ENCODE measurements at places on chromosomes 7 and 10. TPM values are rescaled to one million over a fixed set of nuclear protein-coding genes. Genes with fewer than 3 reads are reported as not detected.

- no peak for DNase-seq
Measured at GRCh38 chr7:2476776-2477446, 713 bp upstream of the GRIFIN start.

DNA sequence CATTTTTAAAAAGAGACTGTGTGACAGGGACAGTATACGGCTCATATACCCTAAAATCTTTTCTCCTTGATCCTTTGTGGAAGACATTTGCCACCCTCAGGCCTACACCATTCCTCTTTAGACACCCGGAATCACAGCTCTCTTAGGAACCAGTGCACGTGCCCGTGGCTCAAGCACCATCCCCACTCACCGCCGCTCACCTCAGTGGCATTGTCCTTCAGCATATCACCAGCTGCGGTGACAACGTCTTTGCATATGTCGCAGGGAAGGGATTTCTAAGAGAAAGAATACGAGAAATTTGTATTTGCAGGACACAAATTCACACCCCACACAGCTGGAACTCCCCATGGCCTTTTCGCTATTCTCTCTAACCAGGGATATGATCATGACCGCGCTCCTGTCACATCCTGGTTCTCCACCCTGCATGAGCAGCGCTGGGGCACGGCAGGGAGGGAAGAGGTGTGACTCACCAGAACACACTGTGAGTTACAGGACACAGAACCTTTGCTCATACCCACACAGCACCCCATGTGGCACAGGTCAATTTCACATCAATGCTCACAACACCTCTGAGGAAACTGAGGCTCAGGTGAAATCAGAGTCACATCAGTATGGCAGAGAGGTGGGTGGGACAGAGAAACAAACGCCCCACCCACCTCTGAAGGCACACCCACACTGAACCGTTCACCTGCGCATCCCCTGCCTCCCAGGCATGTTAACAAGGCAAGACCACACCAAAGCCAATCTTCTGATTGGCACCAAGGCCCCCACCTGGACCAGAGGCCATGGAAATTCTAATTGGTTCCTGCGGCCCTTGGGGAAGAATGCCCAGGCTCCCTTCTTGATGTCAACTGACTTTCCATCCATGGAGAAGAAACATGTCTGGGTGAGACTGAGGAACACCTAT lies 19.2 kb downstream of the PSAP start:
- peak; percentile 59 for DNase-seq

OPN1SW gene
- not detected for total RNA-seq

- DNase-seq, result no peak
Measured at GRCh38 chr7:70042533-70042932, 444.3 kb downstream of the AUTS2 start.

DPP6 gene
- 0.10 TPM for total RNA-seq

DNA sequence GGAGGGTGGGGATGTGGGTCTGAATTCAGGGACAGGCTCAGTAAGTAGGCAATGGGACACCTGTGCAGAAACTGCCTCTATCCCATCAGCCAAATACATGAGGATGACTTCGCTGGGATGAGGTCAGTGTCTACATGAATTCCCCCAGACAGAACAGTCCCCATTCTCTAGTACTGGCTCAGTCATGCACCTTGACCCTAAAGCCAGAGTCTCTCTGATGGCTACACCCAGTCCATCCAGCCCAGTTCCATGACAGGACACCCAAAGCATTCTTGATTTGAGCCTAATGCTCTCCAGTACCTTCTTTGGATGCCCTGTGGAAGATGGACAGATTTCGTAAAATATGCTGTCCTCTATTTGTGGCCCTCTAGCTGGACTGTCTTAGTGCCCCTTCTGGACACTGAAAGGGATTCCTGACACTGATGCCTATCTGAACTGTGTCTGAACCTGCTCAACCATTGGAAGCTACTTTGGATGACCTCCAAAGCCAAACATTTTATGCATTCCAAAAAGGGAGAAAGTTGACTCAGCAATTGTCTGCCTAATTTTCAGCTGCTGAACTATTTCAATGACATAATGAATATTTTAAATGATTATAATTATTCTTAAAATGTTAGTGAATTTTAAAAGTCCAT lies 14.6 kb downstream of the SFRP4 start:
- no peak for DNase-seq

ANKRD7 gene
- total RNA-seq, result 0.93 TPM

GRCh38 chr10:69407621-69408301 lies 9.0 kb downstream of the TACR2 start:
- DNase-seq, result no peak

RPEL1 gene
- total RNA-seq, result not detected

GRCh38 chr7:43791665-43792064 lies 33.2 kb downstream of the BLVRA start:
- no peak for DNase-seq

DNA sequence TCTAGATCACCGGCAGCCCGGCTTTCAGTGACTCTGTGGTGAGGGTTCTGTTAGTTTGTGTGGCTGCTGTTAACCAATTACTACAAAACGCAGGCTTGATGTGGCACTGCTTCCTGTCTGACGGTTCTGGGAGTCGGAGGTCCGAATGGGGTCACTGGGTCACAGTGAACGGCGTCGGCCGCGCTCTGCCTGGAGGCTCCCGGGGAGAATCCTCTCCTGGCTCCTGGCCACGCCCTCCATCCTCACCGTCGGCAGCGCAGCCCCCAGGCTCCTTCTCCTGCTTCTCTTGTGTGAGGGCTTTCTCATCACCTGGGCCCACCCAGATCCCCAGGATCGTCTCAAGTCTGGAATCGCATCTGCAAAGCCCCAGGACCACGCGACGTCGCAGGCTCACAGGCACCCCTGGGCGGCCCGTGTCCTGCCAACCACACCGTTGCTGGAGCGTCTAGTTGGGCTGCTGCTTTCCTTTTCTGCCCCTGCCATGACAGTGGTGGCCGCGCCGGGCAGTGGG lies 31.8 kb upstream of the NKX6-2 start:
- DNase-seq, result peak; percentile 78

GRCh38 chr7:111384065-111384891 lies 178.0 kb downstream of the IMMP2L start:
- DNase-seq, result no peak

GRCh38 chr7:1940863-1941262 lies 270.8 kb downstream of the ELFN1 start:
- peak; percentile 72 for DNase-seq

GRCh38 chr7:127845522-127846214 lies 185.6 kb downstream of the LRRC4 start:
- no peak for DNase-seq

ANXA8 gene
- total RNA-seq, result not detected

GRCh38 chr7:112433289-112433688 lies 17.0 kb upstream of the IFRD1 start:
- DNase-seq, result no peak

- no peak for DNase-seq
Measured at GRCh38 chr7:7996568-7996967, 28.0 kb downstream of the GLCCI1 start.

CHAT gene
- total RNA-seq, result not detected

GRCh38 chr7:31204071-31204470 lies 136.5 kb downstream of the NEUROD6 start:
- DNase-seq, result no peak

GRCh38 chr10:116154651-116155050 lies 118.4 kb downstream of the GFRA1 start:
- DNase-seq, result no peak

GPR22 gene
- not detected for total RNA-seq

GRCh38 chr10:79417731-79418130 lies 27.7 kb downstream of the ZCCHC24 start:
- DNase-seq, result peak; percentile 77

DNA sequence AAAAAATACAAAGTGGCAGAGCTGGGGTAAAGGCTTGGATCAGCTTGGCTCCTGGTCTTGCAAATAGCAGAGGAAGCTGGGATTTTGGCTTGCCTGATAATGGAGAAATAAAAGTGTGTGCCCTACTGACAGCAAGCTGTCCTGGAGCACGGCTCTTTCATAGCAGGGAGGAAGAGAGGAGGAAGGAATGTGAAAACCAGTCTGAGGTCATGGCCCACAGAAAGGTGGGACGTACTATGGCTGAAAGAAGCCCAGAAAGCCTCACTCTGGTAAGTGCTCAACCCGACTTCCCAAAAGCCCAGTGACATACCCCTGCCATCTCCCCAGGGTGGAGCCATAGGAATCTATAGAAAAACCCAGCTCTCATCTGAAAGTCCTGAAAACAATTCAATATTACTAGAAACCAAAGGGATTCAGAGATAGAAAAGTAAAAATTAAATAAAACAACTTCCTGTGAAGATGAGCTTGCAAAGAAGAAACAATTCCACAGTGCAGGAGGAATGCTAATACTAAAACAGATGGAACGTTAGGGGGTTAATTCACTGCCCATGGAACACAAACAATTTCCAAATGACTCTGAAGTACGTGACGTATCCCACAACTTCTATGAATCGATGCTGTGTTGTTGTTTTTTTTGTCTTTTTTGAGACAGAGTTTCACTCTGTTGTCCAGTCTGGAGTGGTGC lies 246.7 kb upstream of the PTN start:
- no peak for DNase-seq

GATAD1 gene
- 26.2 TPM for total RNA-seq

GRCh38 chr7:79862447-79863210 lies 272.0 kb upstream of the GNAI1 start:
- no peak for DNase-seq

DNA sequence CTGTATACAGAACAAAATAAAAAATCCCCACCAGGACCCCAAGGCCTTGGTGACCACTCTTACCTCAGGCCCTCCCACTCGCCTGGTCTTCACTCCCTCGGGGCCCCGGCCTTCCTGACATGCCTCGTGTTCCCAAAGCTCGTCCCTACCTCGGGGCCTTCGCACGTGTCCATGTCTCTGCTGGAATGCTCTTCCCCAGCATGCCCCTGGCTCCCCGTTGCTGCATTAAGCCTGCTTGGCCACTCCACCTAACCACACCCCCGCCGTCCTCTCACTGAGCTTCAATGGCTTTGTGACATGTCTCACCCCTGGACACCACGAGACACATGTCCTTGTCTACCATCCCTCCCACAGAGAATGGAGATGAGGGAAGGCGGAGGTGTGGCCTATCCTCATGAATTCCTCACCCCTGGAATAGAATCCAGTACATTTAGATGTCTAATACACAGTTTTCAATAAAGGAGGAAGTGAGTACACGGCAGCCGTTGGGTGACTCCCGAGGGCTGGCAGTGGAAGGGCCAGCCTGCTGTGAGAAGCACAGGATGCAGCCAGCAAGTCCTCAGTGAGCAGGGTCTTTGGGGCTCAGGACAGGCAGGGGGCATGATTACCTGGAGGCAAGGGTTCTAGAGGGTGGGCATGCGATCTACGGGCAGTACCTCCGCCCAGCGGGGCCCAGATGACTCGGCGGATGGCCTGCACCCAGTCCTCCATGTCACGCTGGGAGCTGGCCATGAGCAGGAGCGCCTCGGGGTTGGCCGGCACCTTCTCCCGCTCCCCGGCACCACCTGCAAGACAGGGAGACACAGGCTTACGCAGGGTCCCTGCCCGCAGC lies 125.7 kb downstream of the ARHGAP22 start:
- DNase-seq, result peak; percentile 76

DNA sequence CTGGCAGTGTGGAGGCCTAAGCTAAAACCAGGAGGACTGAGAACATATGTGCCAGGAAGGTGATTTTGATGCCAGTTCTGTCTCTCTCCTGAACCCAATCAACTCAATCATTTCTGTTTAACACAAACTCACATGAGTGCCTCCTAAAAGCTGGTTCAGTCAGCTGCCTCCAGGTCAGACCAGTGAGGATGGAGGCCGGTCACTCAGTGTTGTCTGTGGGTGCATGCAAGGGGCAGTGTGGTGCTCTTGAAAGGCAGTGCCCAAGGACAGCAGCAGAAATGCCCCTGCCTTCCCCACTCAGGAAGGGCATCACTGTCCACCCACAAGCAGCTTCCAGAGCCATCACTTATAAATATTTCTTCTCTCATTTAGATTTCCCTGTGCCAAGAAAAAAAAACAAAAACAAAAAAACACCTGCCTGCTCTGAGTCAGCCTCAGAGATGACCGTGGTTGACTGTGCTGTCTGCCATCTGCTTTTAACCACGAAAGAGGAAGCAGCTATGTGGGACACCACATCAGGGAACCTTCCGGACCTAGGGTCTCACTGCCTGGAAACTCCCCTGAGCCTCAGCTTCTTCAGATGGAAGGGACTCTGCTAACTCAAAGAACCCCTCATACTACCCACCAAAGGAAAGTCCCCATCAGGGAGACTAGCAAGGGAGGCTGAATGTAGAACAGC lies 39.1 kb downstream of the VOPP1 start:
- DNase-seq, result no peak

AGR2 gene
- total RNA-seq, result not detected

FAM25A gene
- total RNA-seq, result not detected

GRCh38 chr10:5090551-5090950 lies 3.7 kb upstream of the AKR1C3 start:
- no peak for DNase-seq

DNA sequence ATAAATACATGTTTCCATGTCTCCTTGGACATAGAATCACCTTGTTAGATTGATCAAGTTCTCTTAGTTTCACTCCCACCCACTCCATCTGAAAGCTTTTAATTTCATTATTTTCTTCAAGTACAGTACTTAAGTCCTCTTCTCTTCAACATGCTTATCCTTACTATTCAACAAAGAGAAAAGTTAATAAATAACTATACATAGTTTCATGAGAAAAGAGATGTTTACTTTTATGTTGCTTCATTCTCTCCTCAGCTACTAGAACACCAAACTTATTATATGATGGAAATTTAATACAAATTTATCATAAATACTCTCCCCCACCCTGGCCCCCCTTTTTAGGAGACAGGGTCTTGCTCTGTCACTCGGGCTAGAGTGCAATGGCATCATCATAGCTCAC lies 33.5 kb downstream of the ASZ1 start:
- no peak for DNase-seq

GRCh38 chr7:3897430-3898372 lies 596.6 kb downstream of the SDK1 start:
- DNase-seq, result no peak

FAM221A gene
- total RNA-seq, result 2.0 TPM

PRDX3 gene
- total RNA-seq, result 95.8 TPM

PBLD gene
- total RNA-seq, result 12.5 TPM

KIF11 gene
- 1.1 TPM for total RNA-seq

GRCh38 chr7:116706668-116707126 lies 34.7 kb downstream of the MET start:
- no peak for DNase-seq

OPN4 gene
- not detected for total RNA-seq

GRCh38 chr10:71666639-71667386 lies 52.8 kb downstream of the C10orf105 start:
- DNase-seq, result no peak

DNA sequence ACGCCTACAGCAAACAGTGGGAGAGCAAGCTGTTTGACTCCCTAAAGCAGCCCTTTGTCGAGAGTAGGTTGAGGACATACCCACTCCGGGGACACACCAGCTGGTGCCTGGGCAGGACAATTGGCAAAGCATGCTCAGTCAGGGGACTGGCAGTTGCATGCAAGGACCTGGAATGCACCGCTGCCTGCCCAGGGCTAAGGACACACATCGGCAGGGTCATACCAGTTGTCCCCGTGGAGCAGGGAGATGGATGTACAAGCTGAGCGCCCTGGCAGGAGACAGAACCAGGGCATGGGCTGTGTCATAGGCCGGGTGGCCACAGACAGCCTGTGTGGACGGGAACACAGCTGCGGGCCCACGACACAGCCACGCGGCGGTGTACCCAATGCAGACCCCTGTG lies 18.3 kb upstream of the ELN start:
- no peak for DNase-seq
